ENCODE measurements at places on chromosomes 12 and 14.

- no peak for DNase-seq
- H3K27ac ChIP-seq: no peak overlapping the region
- no peaks in the 10 kb centered on the region for H3K36me3 ChIP-seq
- peaks cover 51% of the 10 kb centered on the region for H3K4me1 ChIP-seq
These were observed 70.4 kb downstream of the RCOR1 start for GRCh38 chr14:102662636-102663430.

- no peak overlapping the region for H3K27ac ChIP-seq
- DNase-seq: no peak
- peaks cover 3% of the 10 kb centered on the region for H3K27me3 ChIP-seq
- peak overlapping the region; percentile 91 for H3K4me3 ChIP-seq
- H3K36me3 ChIP-seq: peaks cover 10% of the 10 kb centered on the region
These were observed 1.8 kb downstream of the GLRX5 start for GRCh38 chr14:95536671-95537070.

- no peak overlapping the region for H3K4me3 ChIP-seq
- H3K36me3 ChIP-seq: no peaks in the 10 kb centered on the region
- H3K27me3 ChIP-seq: no peaks in the 10 kb centered on the region
- no peak for DNase-seq
These were observed 301.7 kb downstream of the KCNH5 start for GRCh38 chr14:62743560-62743959.

DNA sequence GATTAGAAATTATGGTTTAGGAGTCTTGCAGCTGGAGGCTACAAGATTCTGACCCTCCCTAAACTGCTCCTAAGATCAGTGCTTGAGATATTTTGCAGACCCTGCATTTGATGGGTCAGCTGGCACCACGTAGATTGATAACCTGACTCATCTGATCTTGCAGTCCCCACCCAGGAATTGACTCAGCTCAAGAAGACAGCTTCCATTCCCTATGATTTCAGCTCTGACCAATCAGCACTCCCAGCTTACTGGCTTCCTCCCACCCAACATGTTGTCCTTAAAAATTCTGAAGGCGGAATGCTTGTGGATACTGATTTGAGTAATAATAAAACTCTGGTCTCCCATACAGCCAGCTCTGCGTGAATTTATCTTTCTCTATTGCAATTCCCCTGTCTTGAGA, 23.2 kb upstream of the MTHFD1 start:
- H3K27ac ChIP-seq: no peak overlapping the region
- H3K4me3 ChIP-seq: no peak overlapping the region
- H3K36me3 ChIP-seq: no peaks in the 10 kb centered on the region
- DNase-seq: no peak
- peaks cover 29% of the 10 kb centered on the region for H3K4me1 ChIP-seq

- H3K4me1 ChIP-seq: no peaks in the 10 kb centered on the region
- H3K36me3 ChIP-seq: no peaks in the 10 kb centered on the region
- DNase-seq: no peak
- H3K4me3 ChIP-seq: peak overlapping the region; percentile 72
- no peak overlapping the region for H3K27ac ChIP-seq
These were observed 67.8 kb upstream of the CAPRIN2 start for GRCh38 chr12:30822385-30823155.

- no peak overlapping the region for H3K27ac ChIP-seq
- no peaks in the 10 kb centered on the region for H3K4me1 ChIP-seq
- H3K27me3 ChIP-seq: no peaks in the 10 kb centered on the region
- H3K36me3 ChIP-seq: no peaks in the 10 kb centered on the region
These were observed 3.7 kb downstream of the TAS2R42 start for GRCh38 chr12:11183011-11183410.

DNA sequence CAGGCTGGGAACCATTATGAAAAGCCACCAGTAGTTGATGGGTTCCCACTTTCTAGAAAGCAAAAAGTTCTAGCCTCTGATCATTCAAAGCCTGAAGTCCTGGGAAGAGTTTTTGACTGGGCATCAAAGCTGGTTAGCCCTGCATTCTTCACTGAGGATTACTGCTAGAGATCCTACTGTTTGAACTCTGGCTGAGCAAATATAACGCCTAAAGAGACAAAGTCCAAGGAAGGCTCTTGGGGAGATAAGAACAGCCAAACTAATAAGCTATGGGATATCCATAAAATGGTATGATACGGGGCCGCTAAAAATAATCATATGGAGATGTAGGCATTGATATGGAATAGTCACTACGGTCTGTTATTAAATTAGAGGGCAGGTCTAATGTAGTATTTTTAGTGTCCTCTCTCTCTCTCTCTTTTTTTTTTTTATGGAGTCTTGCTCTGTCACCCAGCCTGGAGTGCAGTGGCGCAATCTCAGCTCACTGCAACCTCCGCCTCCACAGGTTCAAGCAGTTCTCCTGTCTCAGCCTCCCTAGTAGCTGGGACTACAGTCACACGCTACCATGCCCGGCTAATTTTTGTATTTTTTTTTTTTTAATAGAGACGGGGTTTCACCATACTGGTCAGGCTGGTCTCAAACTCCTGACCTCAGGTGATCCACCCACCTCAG, 35.5 kb downstream of the PLXNC1 start:
- peaks cover 18% of the 10 kb centered on the region for H3K27me3 ChIP-seq
- no peak overlapping the region for H3K27ac ChIP-seq
- H3K4me1 ChIP-seq: no peaks in the 10 kb centered on the region
- DNase-seq: no peak
- H3K36me3 ChIP-seq: no peaks in the 10 kb centered on the region

DNA sequence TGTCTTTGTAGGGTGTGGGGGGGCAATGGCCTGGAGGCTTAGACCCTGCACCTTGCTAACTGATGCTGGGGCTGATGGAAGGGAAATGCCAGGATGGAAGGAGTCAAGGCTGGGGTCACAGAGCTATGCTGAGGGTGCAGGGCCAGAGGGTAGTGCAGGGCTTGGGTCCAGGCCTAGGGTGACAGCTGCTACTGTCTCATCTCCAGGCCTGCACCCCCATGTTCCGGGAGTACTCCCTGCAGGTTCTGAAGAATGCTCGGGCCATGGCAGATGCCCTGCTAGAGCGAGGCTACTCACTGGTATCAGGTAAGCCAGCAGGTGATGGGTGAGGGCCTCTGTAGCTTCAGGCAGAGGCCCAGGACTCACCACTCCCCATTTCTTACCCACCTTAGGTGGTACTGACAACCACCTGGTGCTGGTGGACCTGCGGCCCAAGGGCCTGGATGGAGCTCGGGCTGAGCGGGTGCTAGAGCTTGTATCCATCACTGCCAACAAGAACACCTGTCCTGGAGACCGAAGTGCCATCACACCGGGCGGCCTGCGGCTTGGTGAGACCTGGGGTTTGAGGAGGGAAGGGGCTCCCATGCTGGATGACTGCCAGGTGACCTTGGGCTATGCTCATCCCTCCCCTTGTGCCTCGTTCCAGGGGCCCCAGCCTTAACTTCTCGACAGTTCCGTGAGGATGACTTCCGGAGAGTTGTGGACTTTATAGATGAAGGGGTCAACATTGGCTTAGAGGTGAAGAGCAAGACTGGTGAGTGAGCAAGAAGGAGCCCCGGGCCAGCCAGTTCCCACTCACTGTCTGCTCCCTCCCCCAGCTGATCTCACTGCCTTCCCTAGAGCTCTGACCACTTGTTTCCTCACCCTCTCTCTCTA, 4.1 kb downstream of the SHMT2 start:
- H3K27ac ChIP-seq: peak overlapping the region; percentile 38
- peaks cover 49% of the 10 kb centered on the region for H3K4me1 ChIP-seq
- H3K36me3 ChIP-seq: peaks cover 28% of the 10 kb centered on the region
- DNase-seq: no peak
- no peak overlapping the region for H3K4me3 ChIP-seq
- H3K27me3 ChIP-seq: peaks cover 4% of the 10 kb centered on the region

DNA sequence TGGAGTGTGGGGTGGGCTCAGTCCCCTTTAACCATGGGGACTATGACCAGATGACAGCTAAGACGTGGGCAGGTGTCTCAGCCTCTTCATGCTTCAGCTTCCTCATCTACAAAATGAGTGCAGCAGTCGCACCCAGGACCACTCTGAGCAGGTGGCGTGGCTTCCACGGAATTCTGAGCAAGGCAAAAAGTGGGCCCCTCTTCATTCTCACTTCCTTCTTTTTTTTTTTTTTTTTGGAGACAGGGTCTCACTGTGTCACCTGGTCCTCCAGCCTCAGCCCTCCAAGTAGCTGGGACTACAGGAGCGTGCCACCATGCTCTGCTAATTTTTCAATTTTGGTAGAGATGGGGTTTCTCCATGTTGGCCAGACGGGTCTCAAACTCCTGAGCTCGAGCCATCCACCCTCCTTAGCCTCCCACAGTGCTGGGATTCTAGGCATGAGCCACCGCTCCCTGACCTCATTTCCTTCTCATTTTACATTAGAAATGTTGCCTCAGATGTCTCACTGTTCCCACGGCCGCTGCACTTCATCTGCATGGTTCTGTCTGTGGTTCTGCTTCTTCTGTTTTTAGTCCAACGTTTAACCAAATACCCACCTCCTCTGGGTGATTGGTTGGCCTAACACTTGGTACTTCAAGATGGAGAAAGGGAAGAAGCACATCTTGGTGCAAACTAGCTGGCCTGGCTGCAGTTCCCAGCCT, 41.3 kb upstream of the BCL7A start:
- H3K36me3 ChIP-seq: no peaks in the 10 kb centered on the region
- H3K4me3 ChIP-seq: no peak overlapping the region
- no peak overlapping the region for H3K27ac ChIP-seq
- DNase-seq: no peak
- peaks cover 2% of the 10 kb centered on the region for H3K27me3 ChIP-seq

- H3K4me3 ChIP-seq: no peak overlapping the region
- peaks cover 33% of the 10 kb centered on the region for H3K36me3 ChIP-seq
- no peak for DNase-seq
- peaks cover 19% of the 10 kb centered on the region for H3K4me1 ChIP-seq
- H3K27me3 ChIP-seq: peaks cover 11% of the 10 kb centered on the region
These were observed 3.4 kb downstream of the CDCA3 start for GRCh38 chr12:6847676-6848075.

GRCh38 chr14:81458352-81458751, 58.2 kb upstream of the STON2 start:
- no peaks in the 10 kb centered on the region for H3K4me1 ChIP-seq
- DNase-seq: no peak
- peaks cover 2% of the 10 kb centered on the region for H3K27me3 ChIP-seq
- no peak overlapping the region for H3K27ac ChIP-seq
- no peaks in the 10 kb centered on the region for H3K36me3 ChIP-seq

GRCh38 chr14:52874389-52874788, 76.5 kb downstream of the FERMT2 start:
- H3K36me3 ChIP-seq: peaks cover 68% of the 10 kb centered on the region
- 0 out of 2 replicates have a peak overlapping the region, but pooled peaks have one; percentile 18 for H3K27ac ChIP-seq
- H3K4me1 ChIP-seq: peaks cover 78% of the 10 kb centered on the region
- no peak for DNase-seq
- H3K4me3 ChIP-seq: no peak overlapping the region

DNA sequence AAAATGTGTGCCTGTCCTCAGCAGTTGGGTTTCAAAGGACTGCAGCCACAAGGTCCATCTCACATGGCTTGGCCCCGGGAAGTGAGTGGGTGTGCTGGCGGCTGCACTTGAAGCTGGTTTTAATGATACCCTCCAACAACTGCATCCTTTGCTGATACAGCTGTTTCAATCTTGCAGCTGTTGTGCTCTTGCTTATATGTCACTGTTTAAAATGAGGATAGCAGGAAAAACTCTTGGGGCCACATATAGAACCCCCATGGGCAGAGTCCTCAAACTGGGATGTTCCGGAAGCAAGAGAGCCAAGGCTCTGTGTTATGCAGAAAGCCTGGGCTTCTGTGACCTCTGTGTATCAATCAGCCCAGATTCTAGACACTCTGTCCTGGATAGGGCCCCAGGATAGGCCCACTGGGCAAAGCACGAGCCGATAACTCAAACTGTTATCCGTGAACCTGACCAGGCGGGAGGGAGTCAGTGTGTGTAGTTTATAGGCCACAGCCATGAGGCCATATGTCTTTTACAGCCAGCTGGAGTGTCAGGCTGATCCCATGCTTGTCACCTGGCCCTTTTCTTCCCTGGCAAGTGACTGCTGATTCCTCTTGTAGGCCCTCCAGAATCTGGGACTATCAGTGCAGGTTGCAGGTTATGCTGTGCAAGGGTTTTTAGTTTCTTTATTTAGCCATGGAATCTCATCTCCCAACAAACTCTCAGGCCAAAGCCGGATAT, 74.3 kb downstream of the SSPN start:
- H3K36me3 ChIP-seq: no peaks in the 10 kb centered on the region
- H3K4me3 ChIP-seq: no peak overlapping the region
- H3K27ac ChIP-seq: no peak overlapping the region
- H3K4me1 ChIP-seq: peaks cover 51% of the 10 kb centered on the region

GRCh38 chr14:91115986-91116770, 2.3 kb downstream of the DGLUCY start:
- no peak overlapping the region for H3K27ac ChIP-seq
- no peak for DNase-seq
- peaks cover 3% of the 10 kb centered on the region for H3K27me3 ChIP-seq
- peaks cover 63% of the 10 kb centered on the region for H3K4me1 ChIP-seq

DNA sequence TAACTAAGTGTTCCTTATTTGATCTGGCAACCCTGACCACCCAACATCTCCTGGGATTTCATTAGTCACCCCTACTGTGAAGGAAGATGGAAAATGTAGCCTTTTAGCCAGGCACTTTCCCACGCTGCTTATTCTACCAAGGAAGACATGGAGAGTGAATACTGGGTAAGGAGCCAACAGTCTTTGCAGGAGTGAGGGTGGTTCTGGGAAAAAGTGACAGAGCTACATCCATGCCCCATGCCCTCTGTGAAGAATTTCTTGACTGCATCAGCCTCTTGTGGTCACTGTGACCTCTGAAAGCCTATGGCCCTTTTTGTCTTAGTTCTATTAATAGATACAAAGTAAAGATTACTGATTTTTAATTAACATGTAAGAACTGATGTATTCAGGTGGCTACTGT, 196.0 kb upstream of the EEA1 start:
- H3K4me3 ChIP-seq: no peak overlapping the region
- no peak overlapping the region for H3K27ac ChIP-seq
- no peak for DNase-seq

- no peak for DNase-seq
- H3K36me3 ChIP-seq: peaks cover 28% of the 10 kb centered on the region
- peak overlapping the region; percentile 68 for H3K27ac ChIP-seq
These were observed 8.7 kb upstream of the ITFG2 start for GRCh38 chr12:2803635-2804392.
